ENCODE measurements at places on chromosomes 12 and 14.

- DNase-seq = no peak
Observed at GRCh38 chr12:81874166-81874565, 115.0 kb upstream of the PPFIA2 start.

GRCh38 chr12:121227294-121227693 is 17.4 kb downstream of the P2RX4 start:
- DNase-seq = no peak

DNA sequence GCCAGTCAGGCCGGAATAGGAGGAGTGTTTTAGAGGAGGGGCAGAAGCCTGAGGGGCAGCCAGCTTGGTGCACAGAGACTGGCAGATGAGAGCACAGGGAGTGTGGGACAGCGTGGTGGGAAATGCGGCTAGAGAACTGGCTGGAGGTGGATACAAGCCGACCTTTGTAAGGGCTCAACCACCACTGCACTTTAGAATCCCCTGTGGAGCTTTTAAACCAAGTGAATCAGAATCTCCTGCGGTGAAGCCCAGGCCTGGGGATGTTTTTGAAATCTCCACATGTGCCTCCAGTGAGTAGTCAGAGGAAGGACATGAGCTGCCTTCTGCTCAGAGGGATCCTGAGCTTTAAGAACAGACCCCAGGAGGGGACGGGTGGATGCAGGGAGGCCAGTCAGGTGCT is 10.9 kb upstream of the PCED1B start:
- no peak for DNase-seq

GRCh38 chr12:55929306-55929791 is 1.6 kb upstream of the DGKA start:
- no peak for DNase-seq

DNA sequence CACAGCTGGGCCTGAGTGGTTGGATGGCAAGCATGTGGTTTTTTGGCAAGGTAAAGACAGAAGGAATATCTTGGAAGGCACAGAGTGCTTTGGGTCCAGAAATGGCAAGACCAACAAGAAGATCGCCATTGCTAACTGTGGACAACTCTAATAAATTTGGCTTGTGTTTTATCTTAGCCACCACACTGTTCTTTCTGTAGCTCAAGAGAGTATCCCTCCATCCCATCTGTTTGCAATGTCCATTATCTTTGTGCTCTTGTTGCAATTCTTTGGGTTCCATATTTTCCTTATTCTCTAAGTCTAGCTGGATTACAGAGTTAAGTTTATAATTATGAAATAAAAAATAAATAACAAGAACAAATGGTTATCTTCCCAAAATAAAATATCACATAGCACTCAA is 6.7 kb upstream of the DAAM1 start:
- no peak for DNase-seq

GRCh38 chr14:42222924-42223471 is 616.3 kb downstream of the LRFN5 start:
- DNase-seq = peak; percentile 24

- no peak for DNase-seq
Observed at GRCh38 chr12:62971769-62972525, 37.0 kb upstream of the PPM1H start.

DNA sequence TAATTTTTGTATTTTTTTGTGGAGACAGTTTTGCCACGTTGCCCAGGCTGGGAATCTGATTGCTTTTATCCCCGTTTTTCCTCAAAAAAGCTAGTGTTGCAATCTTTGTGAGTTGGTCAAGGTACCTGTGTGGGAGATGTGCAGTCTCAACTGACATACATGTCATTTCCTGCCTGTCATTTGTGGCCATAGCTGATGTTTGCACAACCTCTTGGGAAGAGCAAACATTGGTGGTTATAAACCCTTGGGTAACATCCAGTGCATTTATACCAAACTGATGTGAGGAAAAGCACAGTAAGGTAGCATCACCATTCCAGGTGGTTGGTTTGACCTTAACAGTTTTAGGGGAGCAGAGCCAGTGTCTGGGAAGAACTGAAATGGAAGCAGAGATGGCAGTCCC is 54.7 kb downstream of the ATG14 start:
- no peak for DNase-seq

- no peak for DNase-seq
Observed at GRCh38 chr14:95510804-95511203, 5.6 kb downstream of the SYNE3 start.

Data from D341Med (cell line).